ENCODE measurements at places on chromosomes 13 and 19.

- DNase-seq, result no peak
These were observed 289.8 kb upstream of the SPRY2 start for GRCh38 chr13:80630685-80631121.

DNA sequence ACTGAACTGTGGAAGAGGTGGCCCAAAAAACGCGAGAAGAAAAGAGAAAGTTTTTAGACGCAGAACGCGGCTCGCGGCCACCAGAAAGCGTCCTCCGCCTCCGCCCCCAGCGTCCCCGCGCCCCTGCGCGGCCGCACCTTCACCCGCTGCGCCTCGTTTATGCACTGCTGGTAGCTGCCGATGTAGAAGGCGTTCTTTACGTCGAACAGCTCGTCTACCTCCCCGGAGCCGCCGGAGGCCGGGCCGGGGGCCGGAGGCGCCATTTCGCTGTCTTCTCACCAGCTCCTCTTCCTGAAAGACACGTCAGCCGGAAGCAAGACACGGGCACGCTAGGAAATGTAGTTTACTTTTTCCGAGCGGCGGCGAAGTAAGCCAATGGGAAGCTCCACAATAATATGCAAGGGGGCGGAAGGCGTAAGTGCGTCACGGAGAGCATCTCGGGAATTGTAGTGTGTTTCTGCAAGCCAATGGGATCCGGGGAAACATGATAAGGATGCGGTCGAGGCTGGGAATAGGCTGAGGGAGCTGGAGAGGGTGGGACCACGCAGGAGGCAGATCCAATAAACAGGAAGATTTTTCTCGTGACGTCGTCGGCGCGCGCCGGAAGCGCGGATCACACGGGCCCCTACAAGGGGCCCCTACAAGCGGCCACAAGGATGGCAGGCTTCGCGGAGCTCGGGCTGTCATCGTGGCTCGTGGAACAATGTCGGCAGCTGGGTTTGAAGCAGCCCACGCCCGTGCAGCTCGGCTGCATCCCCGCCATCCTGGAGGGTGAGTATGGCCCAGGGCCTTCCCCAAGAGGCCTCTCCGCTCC is at the start of the genes COPE and DDX49:
Gene COPE, minus strand, starts transcription at position 302 of the 814 bp plus-strand sequence. Its CDS starts 39 bp downstream, at position 263.
Gene DDX49, plus strand, starts transcription at position 630 of the 814 bp plus-strand sequence. Its CDS starts 27 bp downstream, at position 657.
- peak; percentile 98 for DNase-seq

DNA sequence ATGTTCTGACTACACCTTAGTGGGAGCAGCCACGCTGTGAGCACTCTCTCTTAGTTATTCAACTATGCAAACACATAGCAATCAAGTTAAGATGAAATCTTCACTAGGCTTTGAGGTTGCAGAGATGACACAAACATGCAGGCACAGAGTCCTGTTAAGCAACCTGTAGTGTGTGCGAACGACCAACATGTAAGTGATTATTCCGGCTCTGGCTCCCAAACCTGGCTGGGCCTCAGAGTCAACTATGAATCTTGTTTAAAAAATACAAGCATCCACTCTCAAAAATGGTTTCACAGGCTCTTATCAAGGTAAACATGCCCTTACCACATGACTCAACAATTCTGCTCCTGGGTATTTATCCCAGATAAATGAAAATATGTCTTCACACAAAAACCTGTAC is 91.4 kb downstream of the IRS2 start:
- no peak for DNase-seq

DNA sequence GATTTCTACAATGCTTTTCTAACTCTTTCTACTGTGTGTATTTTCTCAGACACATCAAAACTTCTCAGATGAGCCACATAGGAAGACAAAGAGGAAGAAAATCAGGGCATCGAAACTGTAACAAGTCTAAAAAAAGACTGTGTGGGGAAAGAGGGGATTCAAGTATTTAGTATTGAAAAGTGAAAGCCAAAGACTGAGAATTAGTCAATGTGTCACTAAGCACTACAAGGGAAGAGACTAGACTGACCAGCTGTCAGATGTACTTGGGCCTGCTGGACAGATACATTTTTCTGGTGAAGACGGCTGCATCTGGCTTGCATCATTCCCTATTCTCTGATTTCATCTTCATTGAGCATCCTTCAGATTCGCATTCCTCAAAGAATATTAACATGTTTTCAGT is 25.4 kb downstream of the COMMD6 start:
- no peak for DNase-seq
